Stimulated activated CD4-positive, alpha-beta T cell treated with anti-CD3 and anti-CD28 coated beads, Interleukin-1b, Interleukin-23, amount 100 ng/mL, for 1 hour (primary cell): ENCODE measurements at places on chromosomes 2 and 18.

DNA sequence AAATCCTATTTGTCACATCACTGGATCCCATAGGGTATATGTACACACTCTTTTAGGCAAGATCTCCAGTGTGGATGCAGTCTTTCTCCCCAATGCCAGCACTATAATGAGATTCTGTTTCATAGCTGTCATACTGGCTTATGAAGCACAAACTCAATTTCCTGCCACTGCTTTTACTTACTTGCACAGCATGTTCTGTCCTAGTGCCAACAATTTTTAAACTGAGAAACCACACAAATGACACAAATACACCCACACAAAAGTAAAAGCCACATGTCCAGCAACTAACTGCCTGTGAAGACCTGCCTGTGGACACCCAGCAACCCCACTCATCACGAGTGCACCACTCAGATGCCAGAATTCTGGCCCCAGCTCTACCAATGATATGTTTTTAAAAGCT lies 29.6 kb upstream of the RNU4ATAC start:
- DNase-seq = no peak

DNA sequence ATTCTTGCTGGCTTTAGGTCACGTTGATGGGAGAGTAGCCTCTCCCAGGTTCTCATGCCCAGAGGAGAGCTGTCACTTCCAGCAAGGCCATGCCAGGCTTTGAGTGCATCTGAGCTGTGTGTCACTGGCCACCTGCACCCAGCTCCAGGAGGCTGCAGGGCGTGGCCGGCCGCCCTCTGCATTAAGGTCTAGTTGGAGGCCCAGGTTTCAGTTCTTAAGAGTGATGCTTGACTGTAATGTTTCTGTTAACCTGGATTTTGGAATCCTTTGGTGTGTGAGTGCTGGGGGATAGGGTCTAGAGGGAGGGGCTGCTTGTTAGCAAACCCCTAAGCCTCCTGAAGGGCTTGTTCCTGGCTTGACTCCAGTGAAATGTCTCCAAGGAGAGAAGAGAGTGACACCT lies 140.1 kb downstream of the ACOXL start:
- no peak for DNase-seq

DNA sequence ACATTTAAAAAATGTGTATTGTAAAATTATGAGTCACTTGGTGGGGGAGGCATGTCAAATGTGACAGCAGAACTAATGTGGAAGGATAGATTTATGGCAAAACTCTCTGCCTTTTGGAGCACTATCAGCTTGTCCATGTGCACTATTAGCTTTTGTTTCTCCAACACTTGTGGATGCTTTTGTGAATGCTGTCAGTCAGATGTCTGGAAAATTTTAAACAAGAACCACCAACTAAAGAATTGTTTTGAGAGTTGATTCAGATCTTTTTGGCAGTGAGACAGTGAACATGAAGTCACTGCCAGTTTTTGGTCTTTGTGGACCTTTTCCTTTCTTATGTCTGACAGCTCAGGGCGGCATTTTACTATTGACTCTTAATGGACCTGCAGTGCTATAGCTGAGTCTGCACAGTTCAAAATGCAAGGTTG lies 72.4 kb downstream of the KIAA1328 start:
- no peak for DNase-seq

DNA sequence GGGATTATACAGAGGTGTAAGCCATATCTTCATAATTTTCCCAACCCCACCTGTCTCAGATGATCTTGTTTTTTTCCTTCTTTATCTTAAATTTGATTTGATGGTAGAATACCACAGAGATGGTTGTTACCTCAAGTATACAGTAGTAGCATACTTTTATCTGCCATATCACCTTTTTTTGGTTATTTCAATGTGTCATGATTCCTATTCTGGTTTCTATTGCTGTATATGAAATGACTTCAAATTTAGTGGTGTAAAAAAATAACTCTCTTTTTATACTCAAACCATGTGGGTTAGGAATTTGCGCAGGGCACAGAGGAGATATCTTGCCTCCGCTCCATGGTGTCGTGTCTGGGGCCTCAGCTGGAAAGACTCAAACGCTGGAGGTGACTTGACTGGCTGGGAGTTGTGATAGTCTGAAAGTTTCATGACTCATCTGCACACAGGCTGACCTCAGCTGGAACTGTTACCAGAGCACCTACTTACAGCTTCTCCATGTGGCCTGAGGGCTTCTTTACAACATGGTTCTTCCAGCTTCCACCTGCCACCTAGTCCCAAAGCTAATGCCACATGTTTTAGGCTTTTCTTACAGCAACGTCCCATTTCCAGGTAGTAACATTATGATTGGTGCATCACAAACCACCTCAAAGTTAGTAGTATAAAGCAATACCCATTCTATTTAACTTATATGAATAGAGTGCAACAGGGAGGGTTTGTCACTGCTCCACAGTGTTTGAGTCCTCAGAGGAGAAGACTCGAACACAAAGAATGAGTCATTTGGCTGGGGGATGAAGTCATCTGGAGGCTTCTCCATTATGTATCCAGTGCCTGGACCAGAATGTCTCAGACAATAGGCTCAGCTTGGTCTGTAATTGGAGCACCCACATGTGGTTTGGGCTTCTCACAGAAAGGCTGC lies 82.3 kb upstream of the XPO1 start:
- no peak for DNase-seq

DNA sequence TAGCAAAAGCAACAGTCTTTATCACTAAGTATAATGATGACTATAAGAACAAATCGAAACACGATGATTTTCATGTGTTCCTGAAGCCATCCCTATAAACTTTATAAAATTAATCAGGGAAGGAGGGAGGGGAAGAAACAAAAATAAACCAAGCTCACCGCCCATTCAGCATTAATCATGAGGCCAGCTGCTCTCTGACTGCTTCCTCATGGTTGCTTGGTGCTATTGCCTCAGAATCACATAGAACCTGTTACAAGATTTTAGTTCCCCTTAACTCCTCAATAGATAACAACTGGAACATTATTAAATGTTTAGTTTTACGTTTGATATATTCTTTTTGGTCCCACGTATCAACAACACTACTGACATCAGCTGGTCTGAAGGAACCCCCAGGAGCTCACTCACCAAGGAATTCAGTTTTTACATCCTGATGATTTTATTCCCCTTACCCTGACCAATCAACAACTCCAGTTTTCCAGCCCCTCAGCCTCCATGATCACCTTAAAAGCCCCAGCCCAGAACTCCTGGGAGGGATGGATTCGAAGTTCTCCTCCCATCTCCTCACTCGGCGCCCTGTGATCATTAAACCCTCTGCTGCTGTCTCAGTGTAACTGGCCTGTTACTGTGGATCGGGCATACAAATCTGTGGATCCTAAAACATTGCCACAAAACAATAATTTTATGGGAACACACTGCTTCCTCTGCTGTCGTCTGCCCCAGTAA lies 10.6 kb upstream of the HNRNPLL start:
- no peak for DNase-seq

DNA sequence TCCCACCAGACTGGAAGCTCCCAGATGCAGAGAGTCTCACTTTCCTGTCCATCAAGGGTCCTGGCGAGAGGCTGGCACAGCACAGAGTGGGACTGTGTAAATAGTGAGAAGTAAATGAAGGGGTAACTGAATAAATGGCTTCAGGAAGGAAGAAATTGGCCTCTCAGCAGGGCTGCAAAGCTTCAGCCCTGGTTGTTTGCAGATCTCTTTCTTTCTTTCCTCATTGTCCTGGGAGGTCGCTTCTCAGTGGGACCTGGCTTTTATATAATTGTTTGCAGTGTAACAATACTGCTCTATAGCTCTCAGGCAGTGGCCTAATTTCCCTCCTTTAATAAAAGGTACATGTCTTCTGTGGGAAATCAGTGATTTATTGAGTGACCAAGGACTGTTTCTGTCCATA lies 74.9 kb upstream of the GPR45 start:
- no peak for DNase-seq

DNA sequence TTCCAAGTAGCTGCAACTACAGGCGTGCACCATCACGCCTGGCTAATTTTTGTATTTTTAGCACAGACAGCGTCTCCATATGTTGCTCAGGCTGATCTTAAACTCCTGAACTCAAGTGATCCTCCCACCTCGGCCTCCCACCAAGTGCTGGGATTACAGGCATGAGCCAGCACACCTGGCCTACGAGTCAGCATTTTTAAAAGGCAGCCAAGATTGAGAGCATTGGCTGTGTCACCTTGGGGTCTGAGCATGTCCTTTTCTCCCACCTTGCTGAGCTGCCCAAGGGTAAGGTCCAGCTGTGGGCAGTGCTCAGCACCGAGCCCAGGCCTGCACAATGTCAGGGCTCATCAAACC lies 142.8 kb upstream of the LMAN1 start:
- no peak for DNase-seq

GRCh38 chr2:144350151-144350802 lies 169.6 kb downstream of the ZEB2 start:
- DNase-seq = no peak

- no peak for DNase-seq
These were observed 1.1 kb downstream of the MAP4K3 start for GRCh38 chr2:39435741-39436591.

- no peak for DNase-seq
These were observed 67.7 kb downstream of the EDAR start for GRCh38 chr2:108921096-108922030.

GRCh38 chr2:68521037-68521436 lies 53.7 kb downstream of the APLF start:
- DNase-seq = no peak

DNA sequence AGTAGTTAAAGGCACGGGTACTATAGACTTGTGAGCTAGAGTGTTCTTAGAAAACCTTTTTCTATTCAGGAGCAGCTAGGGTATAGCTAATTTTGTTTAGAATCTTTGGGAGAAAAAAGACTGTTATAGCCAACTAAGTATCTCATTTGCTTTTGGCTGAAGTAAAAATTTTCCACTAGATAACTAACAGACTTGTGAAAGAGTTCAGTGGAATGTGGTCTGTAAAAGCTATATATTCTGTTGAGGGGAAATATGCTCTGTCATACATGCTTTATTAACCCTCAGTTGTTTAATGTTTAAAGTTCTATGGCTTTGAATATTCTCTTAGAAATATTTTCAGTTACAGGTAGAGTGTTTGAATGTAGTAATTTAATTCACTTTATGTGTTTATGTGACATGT lies 49.7 kb downstream of the RIF1 start:
- no peak for DNase-seq

- DNase-seq = no peak
These were observed 30.0 kb downstream of the VIL1 start for GRCh38 chr2:218448934-218449333.

GRCh38 chr2:23617167-23617810 lies 232.3 kb downstream of the KLHL29 start:
- no peak for DNase-seq

- DNase-seq = no peak
These were observed 50.0 kb upstream of the ZFP36L2 start for GRCh38 chr2:43276266-43276941.

DNA sequence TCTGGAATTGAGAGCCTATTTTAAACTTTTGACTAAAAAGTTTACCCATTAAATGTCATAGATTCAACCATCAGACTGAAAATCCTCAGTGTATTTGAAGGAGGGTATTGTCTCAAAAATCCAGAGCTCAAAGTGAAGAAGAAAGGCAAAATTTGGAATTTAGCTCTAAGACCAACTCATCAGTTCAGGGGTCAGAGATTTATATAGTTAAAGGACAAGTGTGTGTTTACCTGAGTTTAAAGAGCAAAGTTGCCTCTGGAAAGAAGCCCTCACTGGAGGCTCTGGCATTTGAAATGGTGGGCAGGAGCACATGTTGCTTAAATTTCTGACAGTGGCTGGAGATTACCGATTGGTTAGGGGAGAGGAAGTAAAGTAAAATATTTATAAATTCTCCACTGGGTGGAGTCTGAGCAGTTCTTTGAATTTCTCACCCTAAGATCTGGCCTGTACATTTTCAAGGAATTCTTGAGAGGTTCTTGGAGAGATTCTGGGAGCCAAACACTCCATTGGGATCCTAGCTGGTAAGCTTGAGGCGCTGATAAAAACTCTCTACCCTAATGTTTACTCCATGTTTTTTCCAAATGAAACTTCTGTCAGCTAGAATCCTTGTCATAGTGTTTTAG lies at the start of gene KYNU:
Gene KYNU (plus strand): TSS at position 449 of the 623 bp plus-strand sequence. CDS start 7,704 bp downstream, outside the sequence.
- no peak for DNase-seq

DNA sequence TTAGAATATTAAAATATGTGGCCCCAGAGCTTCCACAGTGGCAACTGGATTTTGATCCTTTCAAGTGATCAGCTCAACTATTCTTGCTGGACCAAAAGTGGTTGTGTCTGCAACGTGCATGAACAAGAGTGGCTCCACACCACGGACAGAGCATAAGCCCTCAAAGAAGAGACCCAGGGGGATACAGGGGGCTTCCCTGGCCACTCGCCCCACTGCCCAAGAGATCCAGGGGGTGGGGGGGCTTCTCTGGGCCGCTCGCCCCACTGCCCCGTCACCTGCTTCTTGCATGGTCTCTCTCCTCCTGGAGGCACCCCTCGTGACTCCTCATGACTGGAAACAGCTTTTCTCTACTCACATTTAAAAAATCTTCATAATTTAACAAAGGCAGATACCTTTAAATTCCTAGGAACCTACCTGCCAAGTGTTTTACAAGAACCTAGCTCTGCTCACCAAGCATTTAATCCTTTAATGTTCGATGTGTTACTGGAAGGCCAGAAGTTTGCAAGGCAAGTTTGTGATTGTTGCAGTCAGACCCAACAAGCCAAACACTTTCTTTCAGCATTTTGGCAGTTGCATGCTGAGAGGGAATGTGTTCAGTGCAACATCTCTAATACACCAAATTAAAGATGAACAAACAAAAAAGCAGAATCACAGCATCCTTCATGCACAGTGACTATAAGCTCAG lies 174.3 kb downstream of the BCL2 start:
- no peak for DNase-seq

- DNase-seq = no peak
These were observed 163.6 kb upstream of the ZNF516 start for GRCh38 chr18:76658627-76659026.

DNA sequence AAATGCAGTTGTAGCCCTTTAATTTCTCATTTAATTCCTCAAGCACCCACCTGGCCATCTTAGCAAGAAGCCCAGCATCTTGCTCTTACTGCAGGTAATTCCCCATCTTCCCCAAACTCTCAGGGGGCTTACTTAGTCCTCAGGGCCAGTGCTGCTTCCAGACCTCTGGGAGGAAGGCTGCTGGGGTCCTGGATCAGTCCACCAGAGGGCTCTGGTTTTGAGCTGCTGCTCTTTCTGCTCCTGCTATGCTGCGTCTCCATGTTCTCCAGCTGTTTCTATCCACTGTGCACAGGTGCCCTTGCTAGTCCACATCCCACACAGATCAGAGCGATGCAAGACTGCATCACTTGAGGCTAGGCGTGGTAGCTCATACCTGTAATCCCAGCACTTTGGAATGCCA lies 34.5 kb upstream of the TMEM87B start:
- no peak for DNase-seq

GRCh38 chr18:79173742-79174141 lies 104.5 kb downstream of the ATP9B start:
- no peak for DNase-seq

GRCh38 chr2:212427638-212428037 lies 111.0 kb downstream of the ERBB4 start:
- DNase-seq = no peak

DNA sequence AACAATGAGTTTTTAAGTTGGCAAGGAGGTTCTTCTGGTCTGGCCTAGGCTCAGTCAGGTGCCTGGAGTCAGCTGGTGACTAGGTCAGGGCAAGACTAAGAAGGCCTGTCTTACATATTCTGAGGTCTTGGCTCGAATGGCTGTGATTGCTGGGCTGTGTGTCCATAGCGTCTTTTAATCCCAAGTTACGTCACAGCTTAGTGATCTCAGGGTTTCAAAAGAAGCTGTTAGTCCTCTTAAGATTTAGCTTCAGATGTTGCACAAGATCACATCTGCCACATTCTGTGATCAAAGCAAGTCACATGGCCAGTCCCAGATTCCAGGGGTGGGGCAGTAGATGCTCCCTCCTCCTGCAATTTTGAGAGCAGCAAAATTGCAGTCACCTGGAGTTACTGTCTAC lies 61.3 kb downstream of the PKP4 start:
- no peak for DNase-seq
